ENCODE measurements at places on chromosomes 6 and 20. TPM values are rescaled to one million over a fixed set of nuclear protein-coding genes. Genes with fewer than 3 reads are reported as not detected.

FOXA2 gene
- 1.4 TPM for total RNA-seq

ECT2L gene
- not detected for total RNA-seq

BFSP1 gene
- total RNA-seq, result 3.5 TPM

NKX2-4 gene
- total RNA-seq, result not detected

RAET1E gene
- total RNA-seq, result 28.9 TPM

TSHZ2 gene
- 1.6 TPM for total RNA-seq

PDRG1 gene
- 12.2 TPM for total RNA-seq

SYTL3 gene
- 0.65 TPM for total RNA-seq

FOXS1 gene
- not detected for total RNA-seq

ARFGEF2 gene
- 33.5 TPM for total RNA-seq

BNIP5 gene
- not detected for total RNA-seq
